Dorsolateral prefrontal cortex (tissue), 122 donors: ENCODE measurements at places on chromosomes 7 and 10. TPM values are rescaled to one million over a fixed set of nuclear protein-coding genes. Genes with fewer than 3 reads are reported as not detected.

Gene PNLIPRP3
- not detected for total RNA-seq

Gene CRHR2
- 3.6 TPM for total RNA-seq

Gene SEMA3C
- 11.6 TPM for total RNA-seq

Gene PRKCQ
- total RNA-seq, result 6.0 TPM

Gene CRPPA
- total RNA-seq, result 20.1 TPM

Gene SMURF1
- 33.6 TPM for total RNA-seq

Gene CUEDC2
- total RNA-seq, result 78.1 TPM

Gene RNF133
- total RNA-seq, result 4.8 TPM

Gene PSMG3
- 28.2 TPM for total RNA-seq

Gene TAS2R3
- total RNA-seq, result 8.0 TPM

Gene ADGRA1
- 35.0 TPM for total RNA-seq

Gene MAT1A
- total RNA-seq, result 0.44 TPM

Gene FKBP6
- total RNA-seq, result not detected

Gene PIK3CG
- total RNA-seq, result 3.5 TPM

Gene TAS2R4
- 8.6 TPM for total RNA-seq

Gene SLC29A4
- 18.3 TPM for total RNA-seq

Gene INHBA
- total RNA-seq, result 3.0 TPM

Gene UPP1
- 46.7 TPM for total RNA-seq

Gene LRRC18
- not detected for total RNA-seq

Gene C10orf53
- not detected for total RNA-seq

Gene ACSL5
- 11.0 TPM for total RNA-seq

Gene AZGP1
- total RNA-seq, result 37.7 TPM

Gene SYCE1
- 20.1 TPM for total RNA-seq

Gene CALHM3
- total RNA-seq, result not detected

Gene FOXI2
- not detected for total RNA-seq

Gene ASIC3
- 27.1 TPM for total RNA-seq

Gene PLEKHA1
- 143 TPM for total RNA-seq

Gene GOLGA7B
- total RNA-seq, result 38.3 TPM

Gene TFR2
- 8.6 TPM for total RNA-seq

Gene NEUROG3
- total RNA-seq, result not detected

Gene GRID2IP
- total RNA-seq, result 3.1 TPM

Gene GBX1
- not detected for total RNA-seq

Gene CCDC3
- total RNA-seq, result 55.0 TPM

Gene UCMA
- not detected for total RNA-seq

Gene SLC13A1
- total RNA-seq, result not detected

Gene TAS2R41
- total RNA-seq, result not detected

Gene LRRC17
- 3.6 TPM for total RNA-seq

Gene CLCN1
- total RNA-seq, result not detected

Gene MKX
- 10.2 TPM for total RNA-seq

Gene DPCD
- 21.9 TPM for total RNA-seq

Gene GFRA1
- 24.2 TPM for total RNA-seq

Gene SEPTIN7
- total RNA-seq, result 576 TPM

Gene AUTS2
- 85.8 TPM for total RNA-seq

Gene SFTPD
- total RNA-seq, result 4.0 TPM

Gene SORCS3
- total RNA-seq, result 16.6 TPM
